Fibroblast of lung (primary cell): ENCODE measurements at places on chromosomes 1 and 21. TPM values are rescaled to one million over a fixed set of nuclear protein-coding genes. Genes with fewer than 3 reads are reported as not detected.

The SAMSN1 gene
- polyA plus RNA-seq: not detected in 2 replicates

The CXADR gene
- 0.69 and 4.2 TPM in 2 replicates for polyA plus RNA-seq

The AIRE gene
- polyA plus RNA-seq: not detected in 2 replicates

The MYBPH gene
- 0.71 and 5.5 TPM in 2 replicates for polyA plus RNA-seq

The KRTAP21-2 gene
- not detected in 2 replicates for polyA plus RNA-seq

The PLPPR5 gene
- polyA plus RNA-seq: 0.25 and 0.26 TPM in 2 replicates

The COL8A2 gene
- 2.9 and 5.2 TPM in 2 replicates for polyA plus RNA-seq

The AXDND1 gene
- polyA plus RNA-seq: 0.05 TPM in 1 of 2 replicates, not detected in the other

GRCh38 chr21:18117176-18117575 is 127.5 kb upstream of the CHODL start:
- H3K27ac ChIP-seq: no peak overlapping the region
- H3K27me3 ChIP-seq: no peaks in the 10 kb centered on the region
- no peaks in the 10 kb centered on the region for H3K36me3 ChIP-seq
- H3K4me3 ChIP-seq: no peak overlapping the region

GRCh38 chr1:101816262-101816661 is 180.5 kb downstream of the OLFM3 start:
- H3K4me3 ChIP-seq: no peak overlapping the region
- H3K27ac ChIP-seq: no peak overlapping the region
- H3K36me3 ChIP-seq: no peaks in the 10 kb centered on the region
- H3K4me1 ChIP-seq: no peaks in the 10 kb centered on the region
- no peak for DNase-seq
- no peaks in the 10 kb centered on the region for H3K27me3 ChIP-seq

DNA sequence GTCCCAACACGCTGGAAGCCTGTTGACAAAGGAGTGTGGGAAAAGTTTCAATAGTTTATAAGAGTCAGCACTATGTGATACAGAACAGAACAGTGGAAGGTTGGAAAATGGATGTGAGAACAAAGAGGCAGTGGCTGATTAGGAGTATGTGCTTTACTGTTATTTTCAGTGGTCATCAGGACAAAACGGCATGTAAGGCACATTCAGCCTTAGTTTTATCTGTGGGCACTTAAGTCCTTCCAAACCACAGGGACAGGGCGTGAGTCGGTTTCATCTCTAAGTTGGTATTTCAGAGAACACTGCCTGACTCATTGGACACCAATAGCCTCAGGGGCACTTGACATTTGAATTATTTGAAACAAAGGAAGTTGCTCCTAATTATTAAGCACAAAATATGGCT is 306.9 kb downstream of the ASTN1 start:
- DNase-seq: no peak
- H3K36me3 ChIP-seq: no peaks in the 10 kb centered on the region
- H3K4me3 ChIP-seq: no peak overlapping the region
- H3K4me1 ChIP-seq: no peaks in the 10 kb centered on the region
- no peaks in the 10 kb centered on the region for H3K27me3 ChIP-seq

- peak overlapping the region; percentile 49 for H3K27ac ChIP-seq
- H3K4me1 ChIP-seq: peaks cover 16% of the 10 kb centered on the region
- DNase-seq: no peak
These were observed 66.1 kb downstream of the PRRX1 start for GRCh38 chr1:170730014-170730413.

GRCh38 chr1:21857840-21858670 is 46.0 kb downstream of the LDLRAD2 start:
- H3K36me3 ChIP-seq: peaks cover 45% of the 10 kb centered on the region
- no peak for DNase-seq
- no peaks in the 10 kb centered on the region for H3K27me3 ChIP-seq
- H3K4me3 ChIP-seq: no peak overlapping the region

- H3K4me3 ChIP-seq: no peak overlapping the region
- no peak for DNase-seq
- peaks cover 2% of the 10 kb centered on the region for H3K4me1 ChIP-seq
- H3K27me3 ChIP-seq: no peaks in the 10 kb centered on the region
These were observed 108.2 kb downstream of the GALNT2 start for GRCh38 chr1:230175163-230175747.

- peaks cover 10% of the 10 kb centered on the region for H3K4me1 ChIP-seq
- no peak for DNase-seq
- peaks cover 2% of the 10 kb centered on the region for H3K36me3 ChIP-seq
- no peak overlapping the region for H3K4me3 ChIP-seq
- H3K27ac ChIP-seq: no peak overlapping the region
These were observed 60.7 kb downstream of the LRRC8D start for GRCh38 chr1:89881415-89882058.

- no peaks in the 10 kb centered on the region for H3K36me3 ChIP-seq
- no peak overlapping the region for H3K27ac ChIP-seq
- H3K27me3 ChIP-seq: no peaks in the 10 kb centered on the region
- no peaks in the 10 kb centered on the region for H3K4me1 ChIP-seq
- DNase-seq: no peak
These were observed 60.3 kb upstream of the GADD45A start for GRCh38 chr1:67624680-67625079.

DNA sequence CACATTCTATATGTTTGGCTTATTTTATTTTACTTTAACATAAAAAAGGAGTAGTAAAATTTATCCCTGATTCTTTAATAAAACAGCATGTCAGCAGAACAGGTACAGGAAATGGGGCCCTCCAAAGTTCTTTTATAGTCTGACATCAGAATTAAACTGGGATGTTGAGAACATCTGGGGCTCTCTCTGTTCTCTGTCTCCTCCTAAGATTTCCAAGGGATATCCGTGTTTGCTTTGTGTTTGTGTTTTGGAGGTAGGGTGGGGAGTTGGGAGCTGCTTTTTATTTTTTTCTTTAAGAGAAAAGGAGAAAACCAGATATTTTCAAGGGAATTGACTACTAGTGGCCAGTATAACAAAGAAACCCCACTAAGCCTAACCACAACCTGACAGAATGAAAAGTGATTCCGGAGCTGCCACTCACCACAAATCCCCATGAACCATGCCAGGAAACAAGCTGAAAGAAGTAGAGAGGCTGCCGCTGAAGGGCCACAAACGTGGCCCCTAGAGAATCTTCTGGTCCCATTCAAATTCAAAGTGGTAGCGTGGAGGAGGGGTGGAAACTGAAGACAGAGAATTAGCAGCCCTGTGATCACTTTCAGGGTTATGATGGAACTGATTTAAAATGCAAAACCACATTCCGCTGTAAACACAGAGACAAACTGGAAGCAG is 369.6 kb upstream of the ADGRL2 start:
- DNase-seq: no peak
- H3K4me3 ChIP-seq: no peak overlapping the region
- no peaks in the 10 kb centered on the region for H3K4me1 ChIP-seq
- H3K36me3 ChIP-seq: no peaks in the 10 kb centered on the region
- H3K27me3 ChIP-seq: no peaks in the 10 kb centered on the region
- no peak overlapping the region for H3K27ac ChIP-seq

DNA sequence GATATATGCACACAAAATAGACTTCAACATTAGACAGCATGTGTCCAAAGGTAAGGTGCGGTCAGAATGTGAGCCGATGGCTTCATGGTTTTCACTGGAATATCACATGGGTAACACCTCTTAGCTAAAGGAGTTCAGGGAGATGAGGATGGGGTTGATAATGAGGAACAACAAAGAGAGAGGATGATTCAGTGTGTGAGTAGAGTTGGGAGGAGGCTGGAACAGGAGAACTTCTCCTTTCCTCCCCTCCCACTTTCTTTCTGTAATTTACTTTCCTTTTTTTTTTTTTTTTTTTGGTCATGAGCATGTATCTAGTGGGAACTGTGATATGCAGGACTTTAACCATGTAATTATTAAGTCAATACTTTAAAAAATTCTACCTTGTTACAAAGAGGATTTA is 99.4 kb downstream of the FASLG start:
- H3K4me3 ChIP-seq: no peak overlapping the region
- H3K4me1 ChIP-seq: no peaks in the 10 kb centered on the region
- H3K36me3 ChIP-seq: no peaks in the 10 kb centered on the region

GRCh38 chr1:1534401-1535154 is 5.8 kb downstream of the TMEM240 start:
- peaks cover 21% of the 10 kb centered on the region for H3K36me3 ChIP-seq
- H3K4me3 ChIP-seq: no peak overlapping the region
- no peak overlapping the region for H3K27ac ChIP-seq

- no peak overlapping the region for H3K4me3 ChIP-seq
- DNase-seq: peak; percentile 58
- no peaks in the 10 kb centered on the region for H3K27me3 ChIP-seq
- no peak overlapping the region for H3K27ac ChIP-seq
- H3K36me3 ChIP-seq: no peaks in the 10 kb centered on the region
These were observed 20.9 kb upstream of the HSPA13 start for GRCh38 chr21:14403681-14404318.

- H3K27me3 ChIP-seq: no peaks in the 10 kb centered on the region
- H3K36me3 ChIP-seq: no peaks in the 10 kb centered on the region
- no peak overlapping the region for H3K27ac ChIP-seq
- no peak for DNase-seq
- no peak overlapping the region for H3K4me3 ChIP-seq
These were observed 631.9 kb upstream of the PKN2 start for GRCh38 chr1:88052167-88052566.

DNA sequence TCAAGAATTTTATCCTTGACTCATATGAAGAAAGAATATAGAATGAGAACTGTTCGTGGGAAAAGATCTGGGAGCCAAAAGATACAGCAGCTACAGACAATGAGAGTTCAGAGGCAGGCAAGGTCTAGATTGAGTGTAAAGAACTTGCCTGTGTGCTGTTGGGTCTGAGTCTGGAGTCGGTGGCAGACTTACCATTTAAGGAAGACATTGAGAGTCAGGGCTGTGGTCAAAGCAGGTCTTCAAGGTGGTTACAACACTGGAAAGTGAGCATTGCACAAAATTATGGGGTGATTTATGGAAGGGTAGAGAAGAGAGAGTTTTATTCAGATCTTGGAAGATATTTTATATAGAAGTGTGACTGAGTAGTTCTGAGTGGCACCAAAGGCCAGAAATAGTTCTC is 80.6 kb downstream of the TBX19 start:
- no peaks in the 10 kb centered on the region for H3K27me3 ChIP-seq
- no peaks in the 10 kb centered on the region for H3K36me3 ChIP-seq
- no peak overlapping the region for H3K4me3 ChIP-seq
- H3K4me1 ChIP-seq: no peaks in the 10 kb centered on the region
- DNase-seq: no peak

DNA sequence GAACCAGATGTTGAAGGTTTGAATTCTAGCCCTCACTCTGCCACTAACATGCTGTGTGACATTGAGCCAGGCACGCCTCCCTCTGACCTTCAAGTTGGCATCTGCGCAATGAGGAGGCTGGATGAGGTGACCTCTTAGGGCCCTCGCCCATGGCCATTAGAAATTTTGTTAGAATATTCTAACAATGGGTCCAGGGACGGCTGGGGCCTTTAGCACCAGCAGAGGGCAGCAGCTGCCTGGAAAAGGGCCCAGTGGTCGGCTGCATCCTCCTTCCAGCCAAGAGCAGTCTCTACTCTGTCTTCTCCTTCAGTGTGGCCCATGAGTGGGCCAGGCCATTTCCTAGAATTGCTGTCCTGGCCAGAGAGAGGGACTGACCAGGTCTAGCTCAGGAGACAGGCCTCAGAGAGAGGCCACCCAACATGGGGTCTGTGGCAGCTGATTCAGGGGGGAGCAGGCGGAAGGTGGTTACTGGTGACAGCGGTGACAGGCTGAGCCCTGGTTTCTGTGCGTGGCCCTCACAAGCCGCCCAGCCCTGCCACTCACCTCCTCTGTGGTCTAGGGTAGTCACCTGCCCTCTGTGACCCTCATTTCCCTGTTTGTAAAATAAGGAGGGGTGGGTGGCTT is 101.3 kb upstream of the ACTL8 start:
- no peak overlapping the region for H3K4me3 ChIP-seq
- H3K27me3 ChIP-seq: no peaks in the 10 kb centered on the region
- peaks cover 8% of the 10 kb centered on the region for H3K36me3 ChIP-seq
- H3K4me1 ChIP-seq: no peaks in the 10 kb centered on the region
- DNase-seq: peak; percentile 50

DNA sequence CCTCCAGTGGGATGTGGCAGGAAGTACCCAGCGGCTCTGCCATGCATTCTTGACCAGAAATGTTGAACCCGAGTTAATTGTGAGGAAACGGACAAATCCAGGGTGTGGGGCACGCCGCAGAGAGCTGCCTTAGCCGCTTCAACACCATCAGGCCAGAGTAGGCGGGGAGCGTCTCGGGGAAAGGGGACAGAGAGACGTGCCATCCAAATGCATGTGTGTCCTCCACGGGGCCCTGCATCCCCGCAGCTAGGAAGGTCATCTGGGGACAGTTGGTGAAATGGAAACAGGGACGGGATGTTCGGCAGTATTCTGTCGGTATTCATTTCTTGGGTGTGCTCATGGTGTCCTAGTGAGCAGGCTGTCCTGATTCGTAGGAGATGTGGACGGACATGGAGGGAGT is 59.1 kb upstream of the TRAPPC10 start:
- no peak overlapping the region for H3K27ac ChIP-seq
- no peak overlapping the region for H3K4me3 ChIP-seq

GRCh38 chr21:35503671-35504070 is 454.6 kb upstream of the RUNX1 start:
- H3K4me1 ChIP-seq: no peaks in the 10 kb centered on the region
- H3K27me3 ChIP-seq: no peaks in the 10 kb centered on the region
- H3K36me3 ChIP-seq: no peaks in the 10 kb centered on the region
- H3K27ac ChIP-seq: no peak overlapping the region
- peak; percentile 56 for DNase-seq

- peaks cover 3% of the 10 kb centered on the region for H3K4me1 ChIP-seq
- no peaks in the 10 kb centered on the region for H3K27me3 ChIP-seq
- peak overlapping the region; percentile 100 for H3K4me3 ChIP-seq
- H3K27ac ChIP-seq: no peak overlapping the region
These were observed 1.8 kb downstream of the RAB13 start for GRCh38 chr1:153984123-153984894.

GRCh38 chr1:230693221-230693620 is 20.7 kb downstream of the AGT start:
- H3K4me1 ChIP-seq: no peaks in the 10 kb centered on the region
- peaks cover 4% of the 10 kb centered on the region for H3K36me3 ChIP-seq
- no peaks in the 10 kb centered on the region for H3K27me3 ChIP-seq
- no peak overlapping the region for H3K27ac ChIP-seq
- DNase-seq: no peak

DNA sequence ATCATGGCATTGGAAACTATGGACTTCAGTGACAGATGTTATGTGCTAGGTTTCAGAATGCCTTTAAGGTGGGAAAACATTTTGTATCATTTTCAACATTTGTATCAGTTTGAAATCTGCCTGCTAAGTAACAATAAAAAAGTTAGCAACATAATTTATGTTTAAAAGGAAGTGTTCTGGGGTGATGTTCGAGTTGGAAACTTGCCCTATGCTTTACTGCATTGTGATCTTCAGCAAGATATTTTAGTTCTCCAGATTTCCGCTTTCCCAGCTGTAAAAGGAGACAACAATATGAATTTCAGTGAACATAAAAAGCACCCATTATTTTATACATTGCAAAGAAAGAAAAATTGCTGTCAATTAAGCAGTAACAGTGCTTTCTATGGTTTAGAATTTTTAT is 187.4 kb downstream of the DISC1 start:
- H3K27ac ChIP-seq: no peak overlapping the region
- no peaks in the 10 kb centered on the region for H3K4me1 ChIP-seq
- H3K27me3 ChIP-seq: no peaks in the 10 kb centered on the region
- no peak for DNase-seq
- H3K36me3 ChIP-seq: no peaks in the 10 kb centered on the region
- no peak overlapping the region for H3K4me3 ChIP-seq
